AML-193 (cell line): ENCODE measurements at places on chromosomes 16 and 17.

DNA sequence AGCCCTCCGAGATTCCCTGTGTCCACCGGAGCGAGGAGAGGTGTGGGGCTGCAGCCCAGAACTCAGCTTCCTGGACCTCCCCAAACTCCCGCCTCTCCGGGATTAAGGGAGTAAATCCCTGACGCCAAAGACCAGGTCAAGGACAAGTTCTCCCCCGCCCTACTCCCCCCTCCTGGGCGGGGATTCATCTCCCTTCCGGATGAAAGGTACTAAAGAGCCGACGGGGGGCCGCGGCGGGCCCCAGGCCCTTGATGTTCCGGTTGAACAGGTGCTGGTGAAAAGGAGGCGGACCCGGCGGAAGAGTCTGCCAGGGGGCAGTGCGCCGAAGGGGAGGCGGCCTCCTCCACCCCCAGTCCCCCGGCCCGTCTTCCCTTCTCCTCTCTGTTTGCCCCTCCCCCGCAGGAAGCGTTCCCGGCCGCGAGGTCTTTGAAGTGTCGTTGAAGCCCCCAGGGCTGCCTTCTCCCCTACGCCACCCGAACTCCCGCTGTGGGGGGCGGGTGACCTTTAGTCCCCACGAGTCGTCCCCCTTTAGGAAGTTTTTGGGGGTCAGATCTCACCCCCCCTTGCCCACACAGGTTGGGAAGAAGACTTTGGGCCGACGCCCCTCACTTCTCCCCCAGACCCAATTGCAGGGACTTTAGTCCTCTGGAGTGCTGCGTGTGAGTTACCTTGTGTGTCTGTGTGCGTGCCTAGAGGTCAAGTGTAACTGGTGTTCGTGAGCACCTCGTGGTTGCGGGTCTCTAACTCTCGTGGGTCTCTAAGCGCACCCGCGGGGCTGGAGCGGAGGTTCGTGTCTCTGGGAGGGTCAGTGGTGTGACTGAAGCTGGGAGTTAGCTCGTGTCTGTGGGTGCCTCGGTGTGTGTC, 1.1 kb upstream of the MLLT6 start:
- DNase-seq, result peak; percentile 62

GRCh38 chr17:4818276-4818675, 11.3 kb downstream of the PLD2 start:
- no peak for DNase-seq

DNA sequence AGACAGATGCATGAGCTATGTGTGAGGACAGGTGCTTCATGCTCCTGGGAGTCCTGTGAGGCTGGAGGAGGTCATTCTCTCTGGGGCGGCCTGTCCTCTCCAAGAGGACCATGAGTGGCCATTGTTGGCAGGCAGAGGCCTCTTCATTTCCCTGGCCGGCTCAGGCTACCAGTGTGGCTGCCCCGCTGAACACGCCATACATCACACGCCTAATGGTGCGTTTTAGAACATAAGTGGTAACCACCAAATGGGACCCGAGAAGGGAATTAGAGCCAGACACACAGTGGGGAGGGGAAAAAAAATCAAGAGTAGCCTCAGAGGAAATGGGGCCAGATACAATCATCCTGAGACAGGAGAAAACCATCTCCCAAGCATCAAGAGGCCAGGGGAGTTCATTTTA, 140.0 kb downstream of the SPACA3 start:
- no peak for DNase-seq

DNA sequence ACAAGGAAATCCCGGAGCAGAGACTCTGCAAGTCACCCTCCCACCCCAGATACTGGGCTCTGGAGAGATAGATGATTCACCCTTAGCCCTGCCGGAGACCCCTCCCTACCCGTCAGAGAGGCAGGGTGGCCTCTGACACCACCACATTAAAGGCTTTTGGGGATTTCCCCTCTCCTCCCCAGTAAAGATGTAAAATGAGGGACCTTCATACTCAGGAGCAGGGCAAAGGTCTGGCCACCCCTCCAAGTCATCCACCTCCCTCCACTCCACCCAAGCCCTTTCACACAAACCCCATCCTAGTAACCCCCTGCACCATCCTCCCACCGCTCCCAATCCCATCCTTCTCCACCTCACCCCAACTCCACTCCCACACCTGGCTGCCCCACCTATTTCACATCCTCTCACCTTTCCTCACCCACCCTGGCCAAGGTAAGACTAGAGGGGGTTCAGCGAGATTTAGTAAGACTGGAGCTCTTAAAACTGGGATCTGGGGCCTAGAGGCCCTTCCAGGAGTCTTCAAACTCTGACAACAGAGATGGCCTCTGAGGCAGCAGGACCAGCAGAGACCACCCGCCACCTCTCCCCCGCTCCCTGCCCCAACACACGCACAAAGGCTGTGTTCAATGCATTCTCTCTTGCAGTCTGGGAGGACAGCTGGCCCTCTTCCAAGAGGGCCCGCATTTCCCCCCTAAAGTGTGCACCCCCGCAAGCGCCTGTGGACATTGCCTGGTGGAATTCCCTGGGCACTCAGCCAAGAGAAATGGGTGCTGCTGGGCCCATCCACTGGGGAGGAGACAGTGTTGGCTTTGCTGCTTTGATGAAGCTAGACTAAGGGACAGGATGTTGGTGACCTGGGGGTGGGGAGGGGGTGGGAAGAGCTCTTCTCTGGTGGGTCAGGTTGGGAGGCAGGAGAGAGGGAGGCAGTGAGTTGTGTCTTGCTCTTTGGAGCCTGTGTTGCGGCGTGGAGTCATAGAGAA, 1.1 kb downstream of the ABAT start:
- no peak for DNase-seq

GRCh38 chr17:57677301-57677700, 67.8 kb downstream of the CCDC182 start:
- DNase-seq, result no peak

GRCh38 chr16:22297871-22298733, 893 bp downstream of the POLR3E start:
- peak; percentile 74 for DNase-seq

GRCh38 chr16:54931120-54932014, 702 bp downstream of the IRX5 start:
- DNase-seq, result no peak

DNA sequence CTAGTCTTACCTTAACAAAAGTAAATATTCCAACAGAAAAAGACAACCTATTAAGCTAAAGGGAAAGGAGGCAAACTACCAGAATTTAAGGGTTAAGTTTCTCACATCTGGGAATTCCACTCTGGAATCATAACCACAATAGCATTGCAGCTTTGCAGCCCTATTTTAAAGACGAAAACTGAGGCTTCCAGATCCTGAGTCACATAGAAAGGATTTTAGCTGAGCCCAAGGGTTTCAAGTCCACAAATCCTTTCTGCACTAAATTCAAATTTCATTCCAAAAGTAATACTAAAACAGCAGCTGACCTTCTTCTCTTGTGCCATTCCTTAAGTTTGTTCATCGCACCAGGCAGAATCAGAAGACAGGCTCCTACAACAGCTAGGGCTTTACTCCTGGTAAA, 17.8 kb downstream of the XYLT1 start:
- DNase-seq, result no peak

GRCh38 chr17:81652906-81653771, 3.2 kb downstream of the PDE6G start:
- no peak for DNase-seq

DNA sequence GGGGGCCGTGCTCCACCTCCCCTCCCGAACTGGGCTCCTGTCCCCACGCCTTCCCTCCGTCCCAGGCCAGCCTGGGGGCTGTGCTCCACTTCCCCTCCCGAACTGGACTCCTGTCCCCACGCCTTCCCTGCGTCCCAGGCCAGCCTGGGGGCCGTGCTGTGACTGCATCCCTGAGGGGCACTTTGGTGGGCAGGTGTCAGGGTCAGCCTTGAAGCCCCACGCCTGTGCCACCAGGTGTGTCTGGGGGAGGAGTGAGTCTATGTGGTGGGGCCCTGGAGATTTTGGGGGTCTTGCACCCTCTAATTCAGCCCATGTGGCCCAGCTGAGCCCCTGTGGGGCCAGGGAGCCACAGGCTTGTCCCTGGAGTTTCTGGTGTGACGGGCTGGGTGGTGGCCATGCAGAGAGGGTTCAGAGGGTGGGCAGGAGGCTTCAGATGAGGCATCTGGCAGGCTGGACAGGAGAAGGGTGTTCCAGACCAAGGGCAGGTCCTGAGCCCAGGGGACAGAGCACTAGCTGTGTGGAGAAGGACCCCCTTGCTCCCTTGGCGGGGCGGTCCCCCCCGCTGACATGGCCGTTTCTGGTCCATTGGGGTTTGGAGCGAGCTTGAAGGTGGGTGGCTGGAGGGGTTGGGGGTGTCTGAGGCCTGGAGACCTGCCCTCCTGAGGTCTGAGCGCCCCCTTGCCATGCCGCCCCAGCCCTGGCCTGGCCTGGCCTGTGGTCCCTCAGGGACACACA, 8.2 kb downstream of the NHERF2 start:
- DNase-seq, result no peak

DNA sequence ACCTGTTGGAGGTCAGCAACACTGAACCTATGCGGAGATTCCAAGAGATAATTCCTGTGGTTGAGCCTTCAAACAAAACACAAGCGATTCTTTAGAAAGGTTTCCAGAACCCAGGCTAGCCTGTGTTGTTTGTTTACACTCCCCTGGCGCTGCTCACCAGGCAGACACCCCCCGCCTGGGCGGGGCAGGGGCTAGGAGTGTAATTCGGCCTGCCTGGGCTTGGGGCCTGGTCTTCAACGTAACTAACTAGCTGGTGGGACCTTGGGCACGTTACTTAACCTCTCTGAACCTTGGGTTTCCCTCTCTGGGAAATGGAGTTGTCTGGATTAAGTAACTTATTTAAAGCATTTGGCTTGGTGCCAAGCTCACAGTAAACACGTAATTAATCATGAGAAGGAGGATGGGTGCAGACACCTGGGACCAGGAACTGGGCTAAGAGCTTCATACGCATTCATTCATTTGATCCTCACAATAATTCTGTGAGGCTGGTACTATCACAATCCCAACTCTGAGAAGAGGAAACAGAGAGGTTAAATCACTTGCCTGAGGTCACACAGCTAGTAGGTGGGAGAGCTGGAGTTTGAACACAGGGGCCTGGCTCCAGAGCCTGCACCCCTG, 7.6 kb upstream of the ARHGAP27 start:
- no peak for DNase-seq

DNA sequence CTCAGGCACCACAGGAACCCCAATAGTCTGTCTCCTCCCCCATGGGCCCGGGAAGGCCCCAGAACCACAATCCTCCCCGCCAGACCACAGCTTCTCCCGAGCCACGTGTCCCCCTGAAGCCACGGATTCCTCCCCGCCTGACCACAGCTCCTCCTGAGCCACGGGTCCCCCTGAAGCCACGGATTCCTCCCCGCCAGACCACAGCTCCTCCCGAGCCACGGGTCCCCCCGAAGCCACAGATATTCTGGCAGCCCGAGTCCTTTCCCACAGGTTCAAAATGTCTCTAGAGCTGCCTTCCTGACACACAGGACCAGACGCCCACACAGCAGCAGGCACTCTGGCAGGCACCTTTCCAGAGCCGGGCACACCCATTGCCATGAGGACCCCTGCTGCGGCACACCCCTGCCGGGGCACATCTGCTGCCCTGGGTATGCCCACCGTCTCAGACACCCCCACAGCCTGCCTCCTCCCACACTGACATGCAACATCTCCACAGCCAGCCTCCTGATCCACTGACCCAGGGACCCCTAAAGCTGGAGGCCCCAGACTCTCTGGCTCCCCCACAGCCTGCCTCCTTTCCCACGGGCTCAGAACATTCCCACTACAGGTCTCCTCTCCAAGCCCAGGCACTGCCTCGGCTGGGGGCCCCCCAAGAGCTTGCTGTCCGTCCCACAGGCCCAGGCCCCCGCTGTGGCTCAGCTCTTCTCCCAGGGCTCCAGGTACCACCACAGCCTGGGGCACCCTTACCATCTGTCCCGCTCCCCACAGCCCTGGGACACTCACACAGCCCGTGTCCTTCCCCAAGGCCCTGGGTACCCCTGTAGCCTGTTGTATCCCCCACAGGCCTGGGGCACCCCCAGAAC, 2.2 kb downstream of the KIAA0753 start:
- DNase-seq, result no peak

DNA sequence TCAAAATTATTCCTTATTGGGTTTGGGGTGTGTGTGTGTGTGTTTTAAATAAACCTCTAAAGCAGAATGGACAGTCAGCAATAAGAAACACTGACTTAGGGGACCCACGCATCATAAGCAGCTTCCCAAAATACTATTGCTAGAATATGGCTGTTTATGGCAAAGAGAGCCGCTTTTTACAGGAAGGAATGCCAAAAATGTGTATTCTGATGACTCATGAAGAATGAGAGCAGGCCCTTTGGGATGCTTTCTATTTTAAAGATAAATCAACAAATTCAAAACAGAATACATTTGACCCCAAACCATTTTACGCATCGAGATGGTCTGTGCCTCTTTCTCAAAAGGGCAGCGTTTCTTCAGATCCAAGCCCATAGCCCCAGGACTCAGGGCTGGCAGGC, 37.5 kb downstream of the ARHGAP17 start:
- DNase-seq, result no peak

- DNase-seq, result no peak
Observed at GRCh38 chr16:23072084-23072599, 77.1 kb downstream of the USP31 start.

- DNase-seq, result no peak
Observed at GRCh38 chr17:44086364-44087311, 16.1 kb downstream of the G6PC3 start.

DNA sequence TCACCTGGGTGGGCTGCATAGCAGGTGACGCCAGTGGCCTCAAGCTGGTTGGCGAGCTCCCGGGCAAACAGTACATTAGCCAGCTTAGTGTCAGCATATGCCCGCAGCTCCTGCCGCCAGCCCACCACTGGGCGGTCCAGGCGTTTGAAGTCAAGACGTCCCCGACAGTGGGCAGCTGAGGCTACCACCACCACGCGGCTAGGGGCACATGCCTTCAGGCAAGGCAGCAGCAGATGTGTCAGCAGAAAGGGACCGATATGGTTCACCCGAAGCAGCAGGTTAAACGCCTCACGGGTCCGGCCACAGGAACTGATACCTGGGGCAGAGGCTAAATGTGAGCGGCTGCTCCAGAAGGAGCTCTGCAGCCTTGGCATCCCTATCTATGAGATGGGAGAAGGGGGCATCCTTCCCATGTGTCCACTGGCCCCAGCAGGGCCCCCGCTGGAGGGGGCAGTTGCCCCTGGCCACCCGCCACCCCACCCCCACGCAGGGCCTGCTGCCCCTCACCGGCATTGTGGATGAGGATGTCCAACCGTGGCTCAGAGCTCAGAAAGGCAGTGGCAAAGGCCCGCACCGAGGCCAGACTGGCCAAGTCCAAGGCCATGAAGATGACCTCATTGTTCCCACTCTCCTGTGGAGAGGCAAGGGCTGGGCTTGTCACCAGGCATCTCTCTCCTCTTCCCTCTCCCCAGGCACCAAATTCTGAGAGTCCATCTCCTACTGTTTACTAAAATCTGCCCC, 1.7 kb downstream of the DHRS13 start:
- no peak for DNase-seq

GRCh38 chr17:36728030-36728991, 126.9 kb downstream of the MRM1 start:
- DNase-seq, result no peak

GRCh38 chr16:57032346-57032745, 43.0 kb downstream of the NLRC5 start:
- DNase-seq, result no peak

- no peak for DNase-seq
Observed at GRCh38 chr16:26365161-26365940, 673.6 kb downstream of the HS3ST4 start.

- no peak for DNase-seq
Observed at GRCh38 chr16:88662222-88662842, 559 bp downstream of the MVD start.

- DNase-seq, result no peak
Observed at GRCh38 chr17:6868582-6868981, 37.1 kb upstream of the TEKT1 start.
